ENCODE measurements at places on chromosomes 11 and 22. TPM values are rescaled to one million over a fixed set of nuclear protein-coding genes. Genes with fewer than 3 reads are reported as not detected.

Gene CABP4
- not detected for total RNA-seq

Gene MIEF1
- 26.6 TPM for total RNA-seq

Gene MPPED2
- total RNA-seq: 0.07 TPM

Gene NLRP14
- not detected for total RNA-seq

Gene GGTLC2
- total RNA-seq: not detected

Gene KRTAP5-10
- total RNA-seq: not detected

Gene TEAD1
- total RNA-seq: 61.9 TPM

All from epithelial cell of proximal tubule (primary cell).